PC-3 (cell line): ENCODE measurements at places on chromosomes 3 and 15. TPM values are rescaled to one million over a fixed set of nuclear protein-coding genes. Genes with fewer than 3 reads are reported as not detected.

CP gene
- 0.04 TPM in 1 of 2 replicates, not detected in the other for total RNA-seq

SLC28A1 gene
- 0.58 and 1.1 TPM in 2 replicates for total RNA-seq

HTR3E gene
- not detected in 2 replicates for total RNA-seq

FAM107A gene
- total RNA-seq = 0.07 and 0.29 TPM in 2 replicates

ISG20 gene
- 48.6 and 64.0 TPM in 2 replicates for total RNA-seq

HDC gene
- total RNA-seq = not detected in 2 replicates

LIPH gene
- total RNA-seq = 0.35 and 1.0 TPM in 2 replicates

DNAJA4 gene
- 1.3 and 5.4 TPM in 2 replicates for total RNA-seq

PRSS50 gene
- total RNA-seq = not detected in 2 replicates

CHRNA7 gene
- 0.73 and 1.0 TPM in 2 replicates for total RNA-seq

C3orf20 gene
- not detected in 2 replicates for total RNA-seq

MUSTN1 gene
- 0.66 and 0.69 TPM in 2 replicates for total RNA-seq

TMEM212 gene
- total RNA-seq = not detected in 2 replicates

CCDC51 gene
- 27.8 and 30.9 TPM in 2 replicates for total RNA-seq

RCCD1 gene
- 9.2 and 11.7 TPM in 2 replicates for total RNA-seq

TRIM42 gene
- total RNA-seq = not detected in 2 replicates

PLS1 gene
- 18.7 and 20.1 TPM in 2 replicates for total RNA-seq

HESX1 gene
- 3.9 TPM in 1 of 2 replicates, not detected in the other for total RNA-seq

EHHADH gene
- 6.6 and 7.1 TPM in 2 replicates for total RNA-seq

HRG gene
- total RNA-seq = not detected in 2 replicates

PLA2G4D gene
- total RNA-seq = 0.17 and 0.55 TPM in 2 replicates

RUVBL1 gene
- 94.9 and 114 TPM in 2 replicates for total RNA-seq

PEAK1 gene
- 13.8 and 16.7 TPM in 2 replicates for total RNA-seq

HOMER2 gene
- 22.6 and 29.5 TPM in 2 replicates for total RNA-seq

STRC gene
- total RNA-seq = 0.22 and 0.46 TPM in 2 replicates

DNASE1L3 gene
- total RNA-seq = 0.36 and 0.63 TPM in 2 replicates

MEGF11 gene
- total RNA-seq = not detected in 2 replicates

SPINT1 gene
- total RNA-seq = 177 and 244 TPM in 2 replicates

MST1 gene
- 1.7 and 2.8 TPM in 2 replicates for total RNA-seq

MYZAP gene
- total RNA-seq = 3.5 and 6.0 TPM in 2 replicates

A4GNT gene
- total RNA-seq = not detected in 2 replicates

TERC gene
- total RNA-seq = 544 and 737 TPM in 2 replicates

CYP19A1 gene
- not detected in 2 replicates for total RNA-seq

PIF1 gene
- 43.5 and 45.3 TPM in 2 replicates for total RNA-seq
